ENCODE measurements at places on chromosomes 1 and 21.

DNA sequence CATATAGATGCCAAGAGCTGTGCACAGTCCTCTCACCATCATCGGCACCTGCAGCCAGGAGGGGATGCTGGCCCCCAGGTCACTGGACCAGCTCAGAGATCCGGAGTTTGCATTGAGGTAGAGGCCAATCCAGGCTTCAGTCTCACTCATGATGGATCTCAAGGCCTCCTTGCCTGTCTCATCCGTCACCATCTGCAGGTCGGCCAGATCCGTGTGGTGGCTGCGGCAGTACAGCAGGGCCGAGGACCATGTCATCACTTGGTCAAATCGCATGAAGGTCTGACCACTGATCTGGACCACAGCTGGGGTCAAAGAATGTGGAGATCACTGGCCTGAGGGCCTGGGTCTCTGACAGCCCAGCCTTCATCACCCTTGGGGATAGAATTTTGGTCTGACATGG lies 6.6 kb downstream of the CLEC20A start:
- DNase-seq = no peak

- no peak for DNase-seq
These were observed 19.6 kb downstream of the C21orf91 start for GRCh38 chr21:17799414-17800164.

DNA sequence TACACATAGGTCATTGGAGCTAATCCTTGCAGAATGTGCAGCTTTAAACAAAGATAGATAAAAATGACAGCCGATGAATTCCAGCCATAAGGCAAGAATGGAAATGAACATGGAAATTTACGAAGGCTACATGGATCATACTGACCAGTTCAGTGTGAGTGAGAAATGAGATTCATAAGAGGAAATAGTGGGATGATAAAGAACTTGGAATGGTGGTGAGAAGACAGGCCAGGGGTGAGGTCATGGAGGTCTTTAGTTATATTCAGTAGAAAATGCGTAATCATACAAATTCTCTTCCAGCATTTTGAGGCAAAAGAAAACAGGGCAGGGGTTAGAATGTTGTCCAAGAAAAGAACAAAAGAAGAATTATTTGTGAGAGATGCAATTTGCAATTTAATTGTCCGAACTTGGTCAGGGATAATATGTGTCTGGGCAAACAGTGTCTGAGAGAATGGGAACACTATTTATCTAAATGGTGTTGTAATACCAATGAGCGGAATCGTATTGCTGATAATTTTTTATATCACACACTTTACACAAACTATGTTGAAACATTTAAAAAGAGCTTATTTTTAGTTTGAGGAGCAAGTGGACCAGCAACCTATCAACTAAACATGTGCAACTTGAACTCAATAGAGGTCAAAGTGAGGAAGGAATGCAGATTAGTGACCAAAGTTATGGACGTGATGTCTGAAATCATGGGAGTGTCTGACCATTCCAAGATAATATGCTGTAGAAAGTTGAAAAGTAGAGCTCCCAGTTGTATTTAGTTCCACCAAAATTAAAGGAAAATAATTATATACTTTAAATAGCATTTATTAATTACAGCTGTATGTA lies 739.0 kb upstream of the NCAM2 start:
- no peak for DNase-seq

GRCh38 chr1:181548497-181548896 lies 65.2 kb downstream of the CACNA1E start:
- DNase-seq = no peak

- DNase-seq = no peak
These were observed 48.6 kb upstream of the EXO1 start for GRCh38 chr1:241799416-241799815.

DNA sequence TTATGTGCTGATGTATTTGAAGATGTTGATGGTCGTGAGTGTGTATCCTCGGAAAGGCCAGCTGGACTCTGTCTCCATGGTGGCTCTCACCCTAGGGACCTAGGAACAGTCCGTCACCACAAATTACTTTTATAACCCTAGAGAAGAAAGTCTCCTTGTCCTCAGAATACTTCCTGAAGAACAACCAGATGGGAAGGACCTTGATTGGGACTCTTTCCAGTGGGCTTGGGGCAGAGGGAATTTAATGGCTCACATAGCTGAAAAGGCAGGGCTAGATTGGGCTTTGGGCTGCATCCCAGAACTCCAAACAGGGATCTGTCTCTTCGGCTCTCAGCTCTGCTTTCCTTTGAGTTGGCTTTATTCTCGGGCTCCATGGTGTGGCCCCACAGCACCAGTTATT lies 90.8 kb downstream of the TBX19 start:
- no peak for DNase-seq

DNA sequence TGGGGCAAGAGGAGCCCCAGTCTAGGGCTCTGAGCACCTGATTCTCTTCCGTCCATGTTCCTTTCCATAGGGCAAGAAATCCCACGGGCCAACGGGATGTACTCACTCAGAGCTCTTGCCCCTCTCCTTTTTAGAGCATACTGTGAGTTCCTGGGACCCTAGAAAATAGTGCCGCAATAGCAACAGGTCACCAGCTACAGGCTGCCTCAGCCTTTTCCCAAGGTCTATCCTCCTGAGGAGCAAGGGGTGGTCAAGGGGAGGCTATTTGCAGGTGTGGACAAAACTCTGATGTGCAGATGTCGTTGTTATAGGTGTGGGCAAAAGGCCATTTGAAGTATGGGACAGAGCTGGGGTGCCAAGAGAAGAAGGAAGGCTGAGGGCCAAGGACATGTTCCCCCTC lies 1.6 kb upstream of the QSOX1 start:
- DNase-seq = no peak

GRCh38 chr21:38925478-38925877 lies 119.7 kb downstream of the ETS2 start:
- no peak for DNase-seq

DNA sequence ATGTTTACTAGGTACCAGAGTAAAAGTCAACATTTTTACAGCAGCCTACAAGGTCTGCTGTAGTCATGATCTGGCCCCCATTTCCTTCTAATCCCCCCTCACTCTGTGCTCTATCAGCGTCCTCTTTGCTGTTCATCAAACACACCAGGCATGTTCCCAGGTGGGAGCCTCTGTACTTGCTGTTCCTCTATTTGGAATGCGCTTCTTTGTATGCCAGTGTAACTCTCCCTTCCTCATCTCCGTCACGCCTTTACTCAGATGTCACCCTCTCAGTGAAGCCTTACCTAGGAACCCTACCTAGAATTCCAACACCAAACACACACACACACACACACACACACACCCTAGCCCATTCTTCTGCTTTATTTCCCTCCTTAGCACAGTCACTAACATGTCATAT lies 21.0 kb downstream of the TP53BP2 start:
- DNase-seq = no peak

DNA sequence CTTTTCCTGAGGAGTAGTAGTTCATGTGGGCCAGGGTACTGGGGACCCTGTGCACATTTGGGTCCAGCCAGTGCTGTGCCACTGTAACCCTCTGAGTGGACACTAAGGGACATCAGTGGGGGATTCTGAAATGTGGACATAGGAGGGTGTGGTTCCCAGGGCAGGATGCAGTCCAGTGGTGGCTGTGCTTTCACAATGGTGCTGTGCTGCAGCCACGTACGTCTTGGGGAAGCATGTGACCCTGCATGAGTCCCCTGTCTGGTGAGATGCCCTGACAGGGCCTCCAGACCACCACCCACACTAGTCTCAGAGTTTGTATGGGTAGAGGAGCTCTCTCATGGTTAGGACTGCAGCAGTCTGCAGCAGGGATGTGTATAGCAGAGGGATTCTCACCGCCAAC lies 37.8 kb upstream of the WNT2B start:
- DNase-seq = no peak

DNA sequence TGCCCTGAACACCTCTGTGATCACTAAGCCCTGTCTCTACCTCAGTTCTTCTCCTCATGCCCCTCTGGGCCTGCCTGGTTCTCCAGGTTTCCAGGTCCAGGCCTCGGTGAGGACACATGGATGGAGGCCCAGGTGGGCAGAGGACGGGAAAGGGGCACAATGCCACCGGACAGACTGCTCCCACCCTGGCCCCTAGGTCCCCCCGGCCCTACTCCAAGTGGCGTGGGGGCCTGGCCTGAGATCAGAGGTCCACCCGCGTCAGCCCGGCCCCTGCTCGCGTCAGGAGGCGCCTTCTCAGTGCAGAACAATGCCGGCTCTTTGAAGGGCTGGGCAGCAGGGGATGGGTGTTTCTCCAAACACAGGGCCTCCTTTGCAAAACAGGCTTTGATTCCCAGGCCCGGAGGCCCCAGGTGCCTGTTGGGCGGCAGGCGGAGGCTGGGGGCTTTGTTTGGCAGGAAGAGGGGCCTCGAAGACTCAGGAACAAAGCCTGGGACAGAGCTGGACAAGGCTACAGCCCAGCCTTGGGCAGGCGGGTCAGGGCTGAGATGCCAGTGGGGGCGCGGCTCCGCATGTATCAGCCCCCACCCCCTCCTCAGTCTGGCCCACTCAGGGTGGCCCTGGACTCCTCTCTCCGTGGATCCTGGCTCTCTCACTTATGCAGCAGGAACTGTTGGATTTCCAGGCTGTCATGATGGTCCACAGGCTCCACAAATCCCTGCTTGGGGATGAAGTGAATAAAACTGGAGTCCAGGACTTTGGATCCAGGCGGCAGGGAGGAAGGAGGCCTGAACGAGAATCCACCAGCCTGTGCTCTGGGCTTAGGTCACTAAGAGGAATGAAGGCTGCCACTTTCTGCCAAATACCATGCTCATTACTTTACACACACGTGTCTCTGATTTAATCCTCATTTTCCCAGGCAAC lies 77.4 kb upstream of the SLC2A1 start:
- DNase-seq = no peak

DNA sequence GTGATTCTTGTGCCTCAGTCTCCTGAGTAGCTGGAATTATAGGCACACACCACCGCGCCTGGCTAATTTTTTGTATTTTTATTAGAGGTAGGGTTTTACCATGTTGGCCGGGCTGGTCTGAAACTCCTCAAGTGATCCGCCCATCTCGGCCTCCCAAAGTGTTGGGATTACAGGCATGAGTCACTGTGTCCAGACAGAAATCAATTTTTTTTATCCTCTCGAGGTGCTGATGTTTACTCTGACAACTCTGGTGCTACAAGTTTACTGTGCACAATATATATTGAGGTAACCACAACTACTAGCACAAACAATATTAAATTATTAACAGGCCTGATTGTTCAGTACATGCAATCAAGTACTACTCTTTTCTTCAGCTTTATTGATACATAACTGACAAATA lies 39.7 kb downstream of the F13B start:
- DNase-seq = no peak

- DNase-seq = no peak
These were observed 32.3 kb downstream of the ACOT7 start for GRCh38 chr1:6361124-6361775.

- no peak for DNase-seq
These were observed 48.5 kb downstream of the UTP25 start for GRCh38 chr1:209876078-209876800.

DNA sequence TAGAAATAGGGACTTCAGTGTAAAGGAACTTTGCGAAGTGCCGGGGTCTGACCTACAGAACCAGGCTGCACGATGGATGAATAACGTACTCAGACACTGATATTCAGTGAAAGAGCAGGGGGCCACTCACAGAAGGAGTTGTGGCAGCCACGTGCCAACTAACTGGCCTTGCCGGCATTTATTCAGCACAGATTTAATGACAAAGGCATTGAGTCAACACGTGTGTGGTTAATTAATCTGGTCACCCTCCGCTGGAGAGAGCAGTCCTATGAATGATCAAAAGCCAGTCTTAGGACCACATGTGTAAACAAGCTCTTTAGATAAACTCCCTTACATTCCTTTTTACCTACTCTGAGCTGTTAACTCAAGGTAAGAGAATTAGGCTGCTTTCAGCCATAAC lies 6.2 kb upstream of the B3GALT2 start:
- DNase-seq = no peak

DNA sequence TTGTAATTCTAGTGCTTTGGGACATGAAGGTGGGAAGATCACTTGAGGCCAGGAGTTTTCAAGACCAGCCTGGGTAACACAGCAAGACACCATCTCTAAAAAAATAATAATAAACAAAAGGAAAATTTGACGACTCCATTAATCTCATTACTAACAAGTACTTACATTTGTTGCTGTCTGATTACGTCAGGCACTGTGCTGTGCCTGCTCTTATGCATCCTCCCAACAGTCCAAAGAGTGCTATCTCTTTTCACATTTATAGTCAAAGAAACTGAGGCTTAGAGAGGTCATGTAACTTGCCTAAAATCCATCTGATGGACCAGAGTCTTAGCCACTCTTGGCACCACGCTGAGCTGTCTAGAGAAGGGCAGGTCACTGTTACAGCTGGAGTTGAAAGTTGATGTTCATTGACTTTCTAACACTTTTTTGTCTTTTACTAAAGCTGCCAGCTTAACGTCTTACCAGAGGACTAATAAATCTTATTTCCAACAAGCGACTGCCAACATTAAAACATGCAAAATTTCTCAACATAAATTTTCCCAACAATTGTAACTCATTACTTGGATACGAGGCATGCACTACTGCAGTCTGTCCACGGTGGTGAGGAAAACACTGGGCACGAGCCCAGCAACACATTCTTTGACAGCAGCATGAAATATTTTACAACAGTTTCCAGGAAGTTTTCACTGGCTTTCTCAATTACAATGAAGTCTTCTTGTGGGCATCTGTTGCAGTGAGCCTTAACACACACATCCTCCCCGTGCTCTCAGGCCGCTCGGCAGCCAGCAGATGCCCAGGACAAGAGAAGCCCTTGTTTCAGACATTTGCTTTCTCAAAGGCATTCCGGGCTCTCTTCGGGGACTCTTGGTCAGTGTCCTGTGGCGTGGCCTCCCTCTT lies 262.9 kb upstream of the PROX1 start:
- DNase-seq = peak; percentile 3

DNA sequence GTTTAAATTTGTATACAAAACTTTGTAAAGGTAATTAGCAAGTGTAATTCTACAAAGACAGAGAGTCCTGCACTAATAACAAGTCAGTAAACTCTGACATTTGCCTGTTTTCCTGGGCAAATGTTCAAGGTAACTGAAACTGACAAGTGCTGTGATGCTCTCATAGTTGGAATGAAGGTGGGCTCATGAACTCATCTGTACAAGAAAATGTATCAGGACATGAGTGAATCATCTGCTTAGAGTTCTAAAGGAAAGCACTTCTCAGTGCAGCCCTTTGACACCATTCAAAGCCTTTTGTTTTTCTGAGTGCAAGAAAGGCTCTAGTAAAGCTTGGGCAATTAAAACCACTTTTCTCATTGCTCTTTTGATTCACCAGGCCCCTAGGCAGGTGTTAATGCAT lies 91.5 kb downstream of the UROD start:
- DNase-seq = no peak

DNA sequence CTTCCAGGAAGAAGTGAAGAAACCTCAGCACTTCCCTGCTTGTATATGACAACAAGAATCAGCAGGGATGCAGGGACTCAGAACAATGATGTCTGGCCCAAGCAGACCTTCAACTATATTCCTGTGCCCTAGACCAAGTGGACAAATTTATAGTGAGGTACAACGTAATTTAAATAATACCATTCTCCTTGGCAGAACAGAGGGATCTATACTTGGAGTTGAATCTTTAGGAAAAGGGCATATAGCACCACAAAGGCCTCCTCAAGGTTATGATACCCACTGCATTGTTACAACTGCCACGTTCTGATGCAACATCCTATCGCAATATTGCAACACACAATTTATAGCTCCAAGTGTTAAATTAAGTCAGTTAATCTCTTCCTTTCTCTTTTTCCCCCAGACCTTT lies 29.1 kb upstream of the GFI1 start:
- DNase-seq = no peak
